Thoracic aorta (tissue), 2 donors: ENCODE measurements at places on chromosomes 6 and 20. TPM values are rescaled to one million over a fixed set of nuclear protein-coding genes. Genes with fewer than 3 reads are reported as not detected.

GRCh38 chr20:48789185-48789668 lies 38.6 kb downstream of the PREX1 start:
- no peak for DNase-seq

SCGN gene
- 1.4 TPM for total RNA-seq

DNA sequence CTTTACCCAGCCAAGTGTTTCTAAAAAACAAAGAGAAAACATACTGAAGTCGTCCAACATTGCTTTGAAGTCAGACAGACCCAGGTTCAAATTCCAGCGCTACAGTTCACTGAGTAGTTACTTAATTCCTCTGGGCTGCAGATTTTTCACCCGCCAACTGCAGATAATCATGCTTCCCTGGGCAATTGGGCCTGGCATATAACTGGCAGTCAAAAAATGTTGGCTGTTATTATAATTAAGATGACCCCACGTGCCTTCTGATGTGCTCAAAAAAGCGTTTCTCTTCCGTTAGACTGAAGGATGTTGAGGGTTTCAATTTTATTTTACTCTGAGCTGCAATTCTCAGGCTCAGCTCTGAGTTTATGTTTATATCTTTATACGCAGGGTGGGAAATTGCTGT lies 156.1 kb upstream of the CITED2 start:
- DNase-seq, result no peak

TRIM10 gene
- total RNA-seq, result not detected

RAB32 gene
- 34.5 TPM for total RNA-seq

PAK5 gene
- total RNA-seq, result not detected

RRAGD gene
- total RNA-seq, result 11.0 TPM

- no peak for DNase-seq
Observed at GRCh38 chr6:155154158-155154830, 109.5 kb upstream of the CLDN20 start.

GRCh38 chr6:138160329-138161087 lies 1.2 kb upstream of the ARFGEF3 start:
- DNase-seq, result no peak
